ENCODE measurements at places on chromosomes 12 and 14.
A peak's percentile ranks its signal among the peaks of the same experiment; 100 is the strongest.

GRCh38 chr12:109729371-109729781 lies 15.8 kb downstream of the FAM222A start:
- DNase-seq, result no peak

DNA sequence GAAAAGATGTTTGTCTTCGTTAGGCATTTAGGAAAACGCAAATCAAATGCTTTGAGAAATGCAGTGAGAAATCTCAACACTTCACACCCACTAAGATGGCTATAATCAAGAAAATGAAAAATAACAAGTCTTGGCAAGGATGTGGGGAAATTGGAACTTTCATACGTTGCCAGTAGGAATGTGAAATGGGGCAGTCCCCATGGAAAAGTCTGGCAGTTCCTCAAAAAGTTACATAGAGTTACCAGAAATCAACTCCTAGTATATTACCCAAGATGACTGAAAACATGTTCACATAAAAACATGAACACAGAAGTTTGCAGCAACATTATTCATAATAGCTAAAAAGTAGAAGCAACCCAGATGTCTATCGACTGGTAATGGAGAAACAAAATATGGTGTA lies 41.5 kb upstream of the LRTM2 start:
- no peak for DNase-seq

- DNase-seq, result no peak
Observed at GRCh38 chr14:59015482-59015881, 173.0 kb upstream of the DAAM1 start.

DNA sequence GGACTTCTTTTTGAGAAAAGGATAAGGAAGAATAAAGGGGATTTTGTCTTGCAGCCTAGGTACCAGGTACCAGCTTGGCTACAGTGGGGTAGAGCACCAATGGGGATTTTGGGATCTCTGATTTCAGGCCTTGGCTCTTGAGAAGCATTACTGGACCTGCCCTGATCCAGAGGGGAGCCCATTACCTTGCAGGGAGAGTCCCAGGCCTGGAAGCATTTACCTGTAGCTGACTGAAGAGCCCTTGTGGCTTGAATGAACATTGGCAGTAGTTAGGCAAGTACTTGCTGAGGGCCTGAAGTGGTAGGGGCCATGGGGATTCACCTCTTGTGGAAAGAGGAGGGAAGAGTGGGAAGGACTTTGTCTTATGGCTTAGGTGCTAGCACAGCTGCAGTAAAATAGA lies 308.2 kb upstream of the FBXO33 start:
- no peak for DNase-seq

- DNase-seq, result no peak
Observed at GRCh38 chr12:92550254-92550653, 152.5 kb upstream of the PLEKHG7 start.

DNA sequence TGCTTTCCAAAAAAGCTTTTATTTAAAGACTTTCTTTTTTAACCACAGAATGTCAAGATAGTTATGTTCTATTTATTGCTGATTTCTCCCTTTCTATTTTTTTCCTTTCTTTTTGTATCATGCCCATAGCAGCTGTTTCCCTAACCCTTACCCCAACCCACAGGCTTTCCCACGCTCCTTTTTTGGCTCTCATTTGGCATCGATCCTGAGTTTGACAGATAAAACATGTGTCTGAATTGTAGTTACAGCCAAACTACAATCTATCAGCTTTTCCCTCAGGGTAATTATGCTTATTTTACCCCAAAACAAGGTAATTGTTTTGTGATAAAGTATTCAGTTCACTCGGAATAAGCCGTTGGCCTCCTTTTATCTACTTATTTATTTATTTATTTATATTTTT lies 46.7 kb downstream of the PDE3A start:
- DNase-seq, result peak; percentile 65

DNA sequence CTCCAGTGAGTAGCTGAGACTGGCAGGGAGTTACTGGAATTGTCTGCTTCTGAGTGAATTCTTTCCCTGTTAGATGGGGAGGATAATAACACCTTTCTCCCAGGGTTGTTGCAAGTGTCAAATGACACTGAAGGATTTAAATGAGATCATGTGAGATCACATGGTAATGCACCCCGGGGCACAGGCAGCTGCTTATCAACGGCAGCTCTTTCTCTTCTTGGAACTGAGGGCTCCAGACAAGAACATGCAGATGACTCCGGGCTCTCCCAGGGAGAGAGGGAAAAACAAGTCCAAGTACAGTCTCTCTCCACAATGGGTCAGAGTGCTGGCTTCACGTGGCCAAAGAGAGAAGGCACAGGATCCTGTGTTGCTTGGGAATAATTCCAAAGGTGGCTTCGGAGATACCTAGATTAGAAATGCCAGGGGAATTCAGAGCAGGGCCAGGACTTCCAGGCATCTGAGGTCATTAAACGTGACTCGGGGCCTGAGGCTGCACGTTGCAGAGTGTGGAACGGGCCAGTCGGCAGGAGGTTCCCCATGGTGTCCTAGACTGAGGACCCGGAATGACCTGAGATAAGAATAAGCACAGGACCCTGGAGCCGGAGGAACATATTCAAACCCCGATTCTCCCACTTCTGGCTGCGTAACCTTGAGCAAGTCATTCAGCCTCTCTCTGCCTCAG lies 109.2 kb downstream of the PRMT8 start:
- no peak for DNase-seq

DNA sequence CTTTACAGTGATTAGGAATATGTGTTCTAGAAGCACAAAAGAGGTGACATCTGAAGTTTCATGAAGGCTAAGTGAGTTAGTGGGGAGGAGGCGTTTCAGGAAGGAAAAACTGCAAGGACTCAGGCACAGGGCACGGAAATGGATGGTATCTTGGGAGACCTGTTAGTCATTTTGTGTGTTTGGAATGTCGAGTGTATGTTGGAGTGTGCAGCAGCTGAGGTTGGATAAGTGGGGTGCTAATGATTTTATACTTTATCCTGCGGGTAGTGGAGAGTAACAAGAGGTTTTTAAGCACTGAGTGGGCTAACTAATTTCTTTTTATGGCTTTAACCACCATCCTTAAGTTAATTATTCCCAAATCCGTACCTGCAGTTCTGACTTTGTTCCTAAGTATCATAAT lies 571.5 kb upstream of the FBXO33 start:
- DNase-seq, result no peak

DNA sequence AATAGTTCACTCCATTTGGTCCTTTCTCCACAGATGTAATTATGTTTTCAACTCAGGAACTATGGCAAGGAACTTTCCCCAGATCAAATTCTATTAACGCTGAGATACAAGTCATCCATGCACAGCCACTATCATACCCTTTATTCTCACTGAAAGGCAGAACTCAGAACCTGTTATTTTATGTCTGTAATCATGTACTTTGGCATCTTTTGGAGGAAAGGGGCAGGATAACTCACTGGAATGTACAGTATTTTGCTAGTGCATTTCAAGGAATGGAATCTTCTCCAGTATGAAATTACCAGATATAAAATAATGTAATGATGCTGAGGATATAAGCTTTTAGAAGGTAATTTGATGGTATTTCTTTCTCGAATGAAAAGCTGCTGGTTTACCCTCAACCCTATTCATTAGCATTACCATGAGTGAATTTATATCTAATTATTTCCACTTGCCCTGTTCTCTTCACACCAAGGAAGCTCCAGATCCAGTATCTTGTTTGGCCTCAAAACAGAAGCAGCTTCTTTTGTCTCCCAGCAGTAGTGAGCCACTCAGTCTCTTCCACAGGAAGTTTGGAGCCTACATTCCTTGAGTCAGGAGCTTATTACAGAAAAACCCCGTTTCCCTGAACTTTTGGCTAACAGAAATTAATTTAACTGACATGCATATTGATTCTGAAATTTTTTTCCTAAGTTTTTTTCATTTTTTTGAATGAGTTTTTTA lies 10.0 kb upstream of the AMHR2 start:
- no peak for DNase-seq

DNA sequence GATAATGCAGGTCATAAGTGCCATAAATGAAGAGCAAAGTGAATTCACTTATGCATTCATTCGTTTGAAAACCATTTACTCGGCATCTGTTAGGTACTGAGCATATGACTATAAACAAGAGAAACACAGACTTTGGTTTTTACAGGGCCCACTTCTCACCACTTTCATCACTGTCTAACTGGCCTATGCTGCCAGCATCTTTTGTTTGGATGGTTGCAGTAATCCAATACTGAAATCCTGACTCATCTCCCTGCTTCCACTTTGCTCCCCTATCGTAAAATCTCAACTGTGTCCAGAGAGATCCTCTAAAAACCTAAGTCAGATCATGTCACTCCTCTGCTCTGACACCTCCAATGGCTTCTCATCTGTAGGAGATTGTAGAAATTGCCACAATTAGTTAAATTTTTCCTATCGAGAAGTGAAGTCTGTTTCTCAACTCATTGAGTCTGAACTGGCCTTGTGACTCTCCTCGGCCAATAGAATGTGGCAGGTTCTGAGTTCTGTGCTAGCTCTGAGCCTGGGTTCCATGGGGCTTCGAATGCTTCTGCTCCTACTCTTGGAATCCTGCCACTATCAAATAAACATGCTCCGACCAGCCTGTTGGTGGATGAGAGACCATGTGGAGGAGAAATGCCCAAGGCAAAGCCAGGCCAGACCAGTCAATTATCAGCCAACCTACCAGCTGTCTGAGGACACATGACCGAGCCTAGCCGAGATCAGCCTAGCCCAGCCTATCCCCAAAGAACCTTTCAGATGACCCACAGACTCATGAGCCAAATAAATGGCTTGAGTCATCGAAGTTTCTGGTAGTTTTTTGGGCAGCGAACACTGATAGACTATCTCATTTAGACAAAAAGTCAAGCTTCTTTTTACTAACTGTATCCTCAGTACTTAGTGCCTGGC lies 2.2 kb upstream of the BATF start:
- DNase-seq, result no peak

DNA sequence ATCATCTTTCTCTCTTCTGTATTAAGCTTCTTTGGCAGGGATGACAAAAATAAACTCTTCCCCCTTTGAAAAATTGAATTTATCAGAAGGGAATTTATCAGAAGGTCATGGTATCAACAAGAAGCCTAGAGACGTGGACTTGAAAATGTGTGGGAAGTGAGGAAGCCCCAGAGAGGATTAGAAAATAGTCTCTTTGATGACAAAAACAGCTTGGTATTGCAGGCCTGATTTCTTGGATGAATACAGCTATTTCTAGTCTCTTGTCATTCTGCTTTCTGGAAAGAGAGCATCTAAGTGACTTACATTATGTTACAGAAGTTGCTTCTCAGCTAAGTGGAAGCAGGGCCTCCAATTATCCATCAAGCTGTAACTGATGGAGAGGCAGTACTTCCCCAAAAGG lies 111.1 kb downstream of the KITLG start:
- DNase-seq, result no peak

- no peak for DNase-seq
Observed at GRCh38 chr12:62967701-62968100, 32.8 kb upstream of the PPM1H start.

Data from fibroblast of skin of scalp (primary cell).